Activated T-helper 2 cell treated with anti-CD3 and anti-CD28 coated beads, Interferon-gamma antibody, Interleukin-2, Interleukin-4, amounts not matched to agents 10 μg/mL and 5 μg/mL and 100 μg/mL, durations not matched to agents 14 hours and 24 hours and 36 hours (primary cell): ENCODE measurements at places on chromosomes 2 and 18.

GRCh38 chr2:20557226-20557625 is 93.7 kb downstream of the HS1BP3 start:
- DNase-seq, result no peak

DNA sequence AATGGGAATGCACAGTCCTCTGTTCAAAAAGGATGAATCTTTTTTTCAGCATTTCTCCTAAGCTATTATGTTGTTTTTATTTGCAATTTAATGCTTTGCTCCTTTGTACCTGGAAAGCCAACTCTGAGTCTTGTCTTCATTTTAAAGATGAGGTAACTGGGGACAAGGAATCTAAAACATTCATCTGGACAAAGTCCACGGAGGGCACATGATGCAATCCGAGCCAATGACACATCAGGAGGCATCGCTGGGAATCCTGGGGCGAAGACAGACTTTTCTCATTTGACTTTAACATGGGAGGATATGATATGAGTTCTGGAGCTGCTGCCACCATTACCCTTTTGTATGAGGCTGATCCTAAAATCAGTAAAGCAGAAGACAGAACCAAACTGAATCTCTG is 116.5 kb upstream of the REG3G start:
- DNase-seq, result no peak

DNA sequence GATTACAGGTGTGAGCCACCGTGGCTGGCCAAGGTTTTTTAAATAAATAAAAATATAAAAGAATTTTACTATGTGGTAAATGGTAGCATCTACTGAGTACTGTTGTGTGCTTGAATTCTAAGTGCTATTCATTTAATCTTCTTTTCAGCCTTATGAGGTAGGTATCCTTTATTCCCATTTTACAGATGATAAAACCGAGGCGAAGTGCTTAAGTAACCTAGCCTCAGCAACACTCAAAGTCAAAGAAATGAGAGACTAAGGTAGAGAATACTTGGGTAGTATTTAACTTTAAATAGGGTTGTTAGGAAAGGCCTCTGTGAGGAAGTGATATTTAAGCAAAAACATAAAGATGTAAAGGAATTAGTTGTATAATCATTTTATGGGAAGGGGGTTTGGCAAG is 5.7 kb upstream of the THOC1 start:
- DNase-seq, result no peak

DNA sequence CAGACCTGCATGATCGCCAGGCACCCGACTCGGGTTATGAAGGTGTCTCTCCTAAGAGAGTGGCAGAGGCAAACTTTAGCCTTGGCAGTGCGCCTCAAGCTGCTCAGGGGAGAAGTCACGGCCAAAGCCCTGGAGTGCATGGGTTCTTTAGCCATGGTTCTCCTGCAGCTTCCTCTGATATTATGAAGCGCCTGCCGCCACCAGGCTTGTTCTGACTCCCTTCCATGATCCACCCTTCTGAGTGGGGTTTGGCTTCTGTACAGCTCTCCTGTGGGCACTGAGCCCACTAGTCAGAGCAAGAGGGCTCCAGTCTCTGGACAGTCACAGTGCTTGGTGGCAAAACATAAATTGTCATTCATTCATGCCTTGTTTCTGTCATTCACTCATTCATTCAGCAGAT is 25.9 kb upstream of the TMBIM1 start:
- no peak for DNase-seq

GRCh38 chr2:42169874-42170521 is 845 bp downstream of the EML4 start:
- peak; percentile 14 for DNase-seq

DNA sequence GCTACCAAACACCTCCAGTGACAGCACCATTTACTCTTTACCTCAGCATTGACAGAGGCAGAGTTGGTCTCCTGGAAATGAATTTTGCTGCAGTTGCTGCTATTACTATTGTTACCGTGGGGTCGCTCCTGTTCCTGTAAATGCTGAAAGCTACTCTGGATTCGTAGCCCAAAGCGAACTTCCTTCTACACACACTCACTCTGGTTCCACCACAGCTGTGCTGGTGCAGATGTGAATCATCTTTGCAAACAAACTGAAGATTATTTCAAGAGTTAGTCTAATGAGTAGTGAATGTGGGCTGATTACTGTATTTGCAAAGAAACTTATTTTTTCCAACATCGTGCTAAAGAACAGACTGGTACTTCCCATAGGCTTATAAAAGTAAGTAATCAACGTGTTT is 304.0 kb downstream of the LPIN1 start:
- no peak for DNase-seq

GRCh38 chr18:45066886-45067285 is 386.2 kb downstream of the SETBP1 start:
- DNase-seq, result no peak

DNA sequence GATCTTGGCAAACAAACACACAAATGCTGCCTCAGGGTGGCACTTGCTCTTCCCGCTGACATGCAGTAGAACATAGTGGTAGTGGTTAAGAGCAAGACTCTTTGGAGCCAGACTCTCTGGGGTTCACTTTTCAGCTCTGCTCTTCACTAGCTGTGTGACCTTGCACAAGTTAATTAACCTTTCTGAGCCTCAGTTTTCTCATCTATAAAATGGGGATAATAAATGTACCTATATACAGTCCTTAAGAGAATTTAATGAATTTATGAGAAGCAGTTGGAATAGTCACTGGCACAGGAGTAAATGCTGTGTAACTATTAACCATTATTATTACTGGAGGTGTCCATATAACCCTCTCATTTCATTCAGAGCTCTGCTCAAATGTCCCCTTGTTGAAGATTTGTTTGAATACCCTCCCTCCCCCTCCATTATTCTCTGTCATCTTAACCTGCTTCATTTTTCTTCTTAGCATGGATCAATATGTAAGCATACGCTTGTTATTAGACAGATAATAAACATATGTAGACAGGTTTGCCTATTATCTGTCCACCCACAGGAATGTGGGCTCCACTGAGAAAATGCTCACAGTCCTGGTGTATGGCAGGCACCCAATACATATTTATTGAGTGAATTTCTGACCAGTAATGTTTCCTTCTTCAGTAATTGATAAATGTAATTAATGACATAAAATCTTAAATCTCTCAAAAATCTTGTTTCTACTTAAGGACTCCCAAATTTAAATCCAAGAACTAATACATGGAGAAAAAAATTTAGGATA is 64.5 kb downstream of the TSPYL6 start:
- DNase-seq, result no peak

GRCh38 chr18:51382081-51382480 is 184.6 kb upstream of the MEX3C start:
- no peak for DNase-seq

DNA sequence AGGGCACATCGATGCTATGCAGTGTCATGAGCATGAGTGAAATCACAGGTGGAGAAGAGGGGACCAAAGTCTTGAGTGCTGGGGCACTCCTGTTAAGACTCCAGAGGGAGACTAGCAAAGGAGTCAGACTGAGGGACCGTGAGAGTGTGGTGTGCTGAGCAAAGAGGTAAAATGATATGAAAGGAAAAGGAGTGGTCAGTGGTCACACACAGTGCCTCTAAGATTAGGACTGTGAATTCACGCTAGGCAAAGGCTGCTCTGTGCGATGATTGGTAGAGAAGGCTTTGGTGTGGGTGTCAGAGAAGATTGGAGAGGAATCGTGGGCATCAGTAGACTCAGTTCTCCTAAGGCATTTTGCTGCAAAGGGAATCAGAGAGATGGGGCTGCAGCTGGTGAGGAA is 12.8 kb downstream of the SOCS6 start:
- no peak for DNase-seq

GRCh38 chr18:2644535-2644934 is 11.0 kb upstream of the SMCHD1 start:
- DNase-seq, result no peak
